ENCODE measurements at places on chromosomes 1 and 21. TPM values are rescaled to one million over a fixed set of nuclear protein-coding genes. Genes with fewer than 3 reads are reported as not detected.

DNA sequence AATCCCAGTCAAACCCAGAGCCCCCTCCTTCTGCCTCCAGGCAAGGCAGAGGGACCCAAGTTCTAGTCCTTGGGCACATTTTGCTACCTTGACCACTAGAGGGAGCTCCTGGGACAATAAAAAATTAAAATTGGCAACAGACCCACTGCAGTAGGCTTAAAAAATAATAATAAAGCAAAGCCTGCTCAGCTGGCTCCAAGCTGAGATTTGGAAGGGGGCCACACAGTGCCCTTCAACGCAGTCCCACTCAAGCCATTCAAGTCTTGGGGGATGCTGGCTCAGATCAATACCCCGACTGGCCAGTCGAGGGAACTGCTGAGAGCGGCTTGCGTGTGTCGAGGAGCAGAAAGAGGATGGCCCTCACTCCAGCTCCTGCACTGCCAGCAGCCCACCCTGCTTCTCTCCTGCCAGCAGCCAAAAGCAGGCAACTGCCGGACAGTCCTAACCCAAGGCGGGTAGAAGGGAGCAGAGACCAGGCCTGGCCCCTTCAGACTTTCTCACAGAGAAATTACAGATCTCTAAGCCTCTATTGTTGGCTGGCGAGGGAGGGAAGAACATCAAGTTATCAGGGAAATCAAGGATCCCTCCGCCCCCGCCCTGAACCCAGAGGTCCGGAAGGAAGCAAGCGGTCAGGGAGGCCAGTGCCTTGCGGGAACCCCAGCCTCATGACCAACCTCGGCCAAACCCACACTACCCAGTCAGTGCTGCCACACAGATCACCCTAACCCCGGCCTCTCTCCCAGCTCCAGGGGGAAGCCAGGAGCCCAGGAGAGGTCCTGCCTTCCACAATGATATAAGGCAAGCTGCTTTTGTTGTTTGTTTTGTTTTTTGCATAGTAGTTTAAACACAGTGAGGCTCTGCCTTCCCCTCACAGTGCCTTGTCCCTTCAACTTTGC, 4.9 kb upstream of the ALDH4A1 start:
- peak; percentile 67 for DNase-seq

GRCh38 chr21:44074315-44074958, 32.8 kb upstream of the PWP2 start:
- DNase-seq, result no peak

DNA sequence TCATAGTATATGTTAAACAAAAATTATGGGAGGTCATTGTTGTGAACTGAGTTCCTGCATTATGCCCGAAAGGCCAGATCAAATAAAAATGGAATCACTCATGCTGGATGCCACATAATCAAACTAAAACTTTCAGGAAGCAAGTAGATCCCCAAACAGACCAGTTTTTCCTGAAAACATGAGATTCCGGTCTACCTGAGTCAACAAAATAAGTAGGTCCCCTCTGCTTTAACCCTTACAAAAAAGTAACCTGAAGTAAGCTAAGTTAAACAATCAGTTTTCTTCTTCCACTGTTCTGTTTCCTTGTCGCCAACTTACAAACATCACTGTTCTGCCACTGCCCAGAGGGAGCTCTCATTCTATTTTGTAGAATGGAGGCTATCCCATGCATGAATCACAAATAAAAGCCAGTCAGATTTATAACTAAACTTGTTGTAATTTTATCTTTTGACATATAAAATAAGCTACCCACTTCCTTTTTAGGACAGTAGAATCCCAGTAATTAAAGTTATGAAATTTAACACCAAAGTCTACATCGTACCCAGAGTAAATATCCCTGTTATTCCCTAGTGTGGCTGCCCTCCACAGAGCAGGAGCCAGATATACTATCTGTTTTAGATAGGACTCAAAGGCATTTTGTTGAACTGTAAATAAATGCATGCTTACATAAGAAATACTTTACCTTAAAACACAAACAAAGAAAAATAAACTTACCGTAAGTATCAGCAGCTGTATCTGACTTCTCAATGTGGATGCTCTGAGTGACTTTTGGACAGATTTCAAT, 149.4 kb downstream of the TIAM1 start:
- no peak for DNase-seq

DNA sequence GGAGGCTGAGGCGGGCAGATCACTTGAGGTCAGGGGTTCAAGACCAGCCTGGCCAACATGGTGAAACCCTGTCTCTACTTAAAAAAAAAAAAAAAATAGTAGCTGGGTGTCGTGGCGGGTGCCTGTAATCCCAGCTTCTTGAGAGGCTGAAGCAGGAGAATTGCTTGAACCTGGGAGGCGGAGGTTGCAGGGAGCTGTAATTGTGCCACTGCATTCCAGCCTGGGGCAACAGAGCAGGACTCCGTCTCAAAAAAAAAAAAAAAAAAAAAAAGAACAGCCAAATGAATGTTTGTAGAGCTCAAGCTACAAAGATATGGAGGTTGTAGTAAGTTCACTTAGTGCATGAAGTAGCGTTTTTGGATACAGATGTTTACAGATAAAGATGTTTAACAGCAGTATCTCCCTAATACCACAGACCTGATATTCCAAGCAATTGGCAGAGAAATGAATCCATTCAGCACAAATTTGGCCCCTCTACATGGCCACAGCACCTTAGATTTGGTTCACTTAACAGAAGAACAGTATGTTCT, 49.5 kb upstream of the IPO9 start:
- DNase-seq, result no peak

GRCh38 chr1:42753070-42753469, 13.0 kb upstream of the CLDN19 start:
- no peak for DNase-seq

DNA sequence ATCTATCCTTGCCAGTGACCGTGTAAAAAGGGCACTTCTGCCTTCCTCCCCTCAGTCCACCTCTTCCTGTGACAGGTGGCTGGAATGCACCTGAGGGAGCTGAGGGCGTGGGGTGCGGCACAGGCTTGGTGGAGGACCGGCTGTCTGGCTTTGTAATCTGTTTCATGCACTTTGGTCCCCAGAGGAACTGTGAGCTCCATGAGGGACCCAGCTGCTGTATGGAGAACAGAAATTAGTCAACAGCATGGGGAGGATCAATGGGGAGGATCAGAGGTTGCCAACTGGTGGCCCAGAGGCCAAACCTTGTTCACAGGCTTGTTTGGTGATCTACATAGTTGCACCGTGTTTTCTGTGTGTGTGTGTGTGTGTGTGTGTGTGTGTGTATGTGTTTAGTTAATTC, 19.0 kb upstream of the LUZP1 start:
- DNase-seq, result no peak

DNA sequence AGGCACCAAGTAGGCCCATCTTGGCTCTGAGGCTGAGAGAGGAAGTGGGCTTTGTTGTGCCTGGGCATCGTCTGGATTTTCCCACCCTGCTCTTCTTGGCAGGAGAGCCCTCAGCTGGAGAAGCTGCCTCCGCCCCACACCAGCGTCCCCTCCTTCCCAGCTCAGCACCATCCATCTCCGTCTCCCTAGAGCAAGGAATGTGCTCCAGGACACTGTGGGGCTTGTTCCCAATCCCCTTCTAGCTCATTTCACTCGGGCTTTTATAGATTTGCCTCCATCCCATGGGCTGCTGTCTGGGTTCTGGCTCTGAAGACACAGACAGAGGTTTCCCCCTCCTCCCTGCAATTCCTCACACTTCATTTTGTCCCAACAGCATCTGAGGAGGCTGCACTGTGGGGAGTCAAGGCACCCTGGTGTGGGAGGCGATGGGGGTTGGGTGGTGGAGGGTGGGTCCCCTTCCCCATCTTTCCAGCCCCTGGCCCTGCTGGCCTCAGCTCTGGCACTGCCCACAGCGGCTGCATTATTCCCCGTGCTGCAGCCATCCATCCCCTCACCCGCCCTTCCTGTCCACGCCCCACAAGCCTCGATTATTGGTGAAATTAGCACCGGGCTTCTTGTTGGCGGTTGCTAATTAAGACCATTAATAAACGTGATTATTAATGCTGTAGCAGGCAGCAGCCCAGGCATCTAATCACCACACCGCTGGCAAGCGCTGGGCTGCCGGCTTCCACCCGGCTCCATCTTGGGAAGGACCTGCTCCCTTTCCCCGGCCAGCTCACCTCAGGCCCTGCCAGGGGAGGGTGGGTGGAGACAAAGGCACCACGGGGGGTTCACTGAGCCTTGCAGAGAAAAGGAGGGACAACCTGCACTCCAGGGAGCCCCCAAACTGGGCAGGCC, 21.7 kb downstream of the RHBG start:
- DNase-seq, result no peak

- no peak for DNase-seq
Measured at GRCh38 chr1:158116311-158117167, 64.2 kb upstream of the CD1D start.

DNA sequence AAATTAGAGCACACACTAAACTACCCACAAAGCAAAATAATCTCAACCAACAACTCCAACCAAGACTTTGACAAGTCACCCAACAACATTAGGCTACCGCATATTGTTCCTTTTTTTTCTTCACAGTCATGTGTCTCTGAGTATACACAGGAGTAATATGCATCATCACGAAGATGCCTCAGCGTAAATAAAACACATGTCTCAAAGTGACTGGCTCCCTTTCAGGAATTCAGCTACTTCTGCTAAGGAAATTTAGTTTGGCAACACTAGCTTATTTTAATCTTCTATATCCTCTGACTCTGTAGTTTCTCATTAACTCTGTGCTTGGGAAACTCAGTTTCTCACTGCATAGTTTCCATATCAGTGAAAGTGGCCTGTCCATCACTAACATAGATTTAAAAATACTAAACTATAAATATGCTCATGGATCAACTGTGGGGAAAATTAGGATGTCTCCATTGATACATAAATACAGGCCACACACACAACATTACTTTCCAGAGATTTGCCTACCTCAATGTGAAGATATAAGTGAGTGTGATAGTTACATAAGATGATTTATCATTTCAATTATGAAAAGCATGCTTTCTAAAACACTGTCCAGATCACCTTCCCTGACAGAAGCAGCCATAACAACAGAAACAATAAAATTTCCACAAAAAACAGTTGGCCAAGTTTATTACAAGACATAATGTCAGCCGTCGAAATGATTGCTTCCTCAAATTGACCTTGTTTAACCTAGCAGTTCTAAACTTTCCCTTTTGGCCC, 113.2 kb downstream of the PTGER3 start:
- no peak for DNase-seq

DNA sequence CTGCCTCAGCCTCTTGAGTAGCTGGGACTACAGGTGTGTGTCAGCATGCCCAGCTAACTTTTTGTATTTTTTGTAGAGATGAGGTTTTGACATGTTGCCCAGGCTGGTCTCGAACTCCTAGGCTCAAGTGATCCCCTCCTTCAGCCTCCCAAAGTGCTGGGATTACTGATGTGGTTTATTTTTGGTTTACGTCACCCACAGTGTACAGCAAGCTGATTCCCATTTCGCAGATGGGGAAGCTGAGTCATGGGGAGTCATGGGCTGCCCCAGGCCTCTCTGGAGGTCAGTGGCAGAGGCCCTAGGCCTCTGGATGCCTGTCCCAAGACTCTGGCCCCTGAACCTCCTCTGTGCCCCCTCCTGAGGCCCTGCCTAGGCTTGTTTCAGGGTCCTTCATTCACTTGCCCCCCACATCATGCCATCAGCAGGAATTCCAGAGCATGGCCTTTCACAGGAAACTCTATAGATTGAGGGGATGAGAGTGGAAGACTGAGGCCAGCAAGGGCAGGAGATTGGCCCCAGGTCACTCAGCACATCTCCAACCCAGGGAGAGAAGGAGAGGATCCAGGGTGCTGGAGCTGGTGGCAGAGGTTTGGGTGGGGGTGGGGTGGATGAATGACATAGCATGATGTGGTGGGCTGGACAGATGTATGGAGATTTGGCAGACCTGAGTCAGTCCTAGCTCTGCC, 266.0 kb downstream of the PTPRU start:
- no peak for DNase-seq

DNA sequence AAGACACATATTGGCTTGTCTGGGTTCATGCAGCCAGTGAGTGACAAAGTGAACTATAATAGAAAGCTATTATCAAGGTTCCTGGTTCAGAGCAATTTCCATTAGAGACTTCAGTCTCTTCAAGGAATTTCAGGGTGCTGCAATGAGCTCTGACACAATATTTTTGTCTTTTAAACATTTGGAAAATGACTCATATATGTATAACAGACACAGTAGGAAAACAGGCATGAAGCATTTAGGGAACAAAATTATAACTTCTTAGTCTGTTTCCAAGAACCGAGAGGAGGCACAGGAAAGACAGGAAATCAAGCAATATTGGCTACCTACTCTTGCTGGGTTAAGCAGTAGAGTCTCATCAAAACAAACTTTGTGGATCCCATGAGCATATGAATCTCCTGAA, 170.4 kb downstream of the PTPRC start:
- DNase-seq, result no peak

DNA sequence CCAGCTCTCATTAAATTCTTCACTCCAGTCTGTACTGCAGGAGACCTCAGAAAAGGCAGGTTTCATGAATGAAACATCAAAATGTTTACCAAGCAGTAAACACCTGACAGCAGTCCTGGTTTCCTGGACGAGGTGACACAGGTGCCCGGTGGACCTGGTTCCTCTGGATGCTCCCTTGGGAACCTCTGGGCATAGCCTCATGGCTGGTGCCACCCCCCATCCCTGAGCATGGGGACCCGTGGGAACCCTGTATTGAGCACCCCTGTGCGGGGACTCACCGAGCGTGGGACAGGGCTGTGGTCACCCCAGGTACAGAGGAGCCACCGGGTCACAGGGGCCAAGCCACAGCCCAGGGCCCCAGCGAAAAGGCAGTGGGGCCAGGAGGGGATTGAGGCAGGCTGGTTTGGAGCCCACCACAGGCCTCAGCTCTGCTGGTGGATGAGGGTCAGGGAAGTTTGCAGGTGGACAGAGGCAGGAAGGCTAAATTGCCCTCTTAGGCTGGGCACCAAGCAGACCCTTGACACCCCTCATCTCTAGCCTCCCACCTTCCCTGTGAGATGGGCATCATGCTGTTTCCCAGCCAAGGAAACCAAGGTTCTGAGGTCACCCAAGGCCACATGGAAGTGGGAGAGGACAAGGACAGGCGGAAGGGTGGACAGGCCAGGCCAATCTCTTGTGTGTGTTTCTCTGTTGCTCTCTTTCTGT, 158.4 kb downstream of the PTPRU start:
- no peak for DNase-seq

- no peak for DNase-seq
Measured at GRCh38 chr21:45861156-45861870, 120.3 kb upstream of the COL6A1 start.

- no peak for DNase-seq
Measured at GRCh38 chr1:231636157-231636556, 9.6 kb downstream of the DISC1 start.

- DNase-seq, result no peak
Measured at GRCh38 chr1:181485287-181486097, 2.2 kb downstream of the CACNA1E start.

CHRM3 gene
- 2.1 TPM for total RNA-seq

RHBDL2 gene
- 1.3 TPM for total RNA-seq

NLRP3 gene
- 3.7 TPM for total RNA-seq

PRKCZ gene
- 2.9 TPM for total RNA-seq

All from tibial nerve (tissue), 4 donors.